ENCODE measurements at places on chromosomes 6 and 20.
A peak's percentile ranks its signal among the peaks of the same experiment; 100 is the strongest.

GRCh38 chr6:40287296-40287850, 299.8 kb downstream of the LRFN2 start:
- no peak for DNase-seq

- DNase-seq, result no peak
These were observed 12.7 kb downstream of the SMAP1 start for GRCh38 chr6:70680396-70680795.

DNA sequence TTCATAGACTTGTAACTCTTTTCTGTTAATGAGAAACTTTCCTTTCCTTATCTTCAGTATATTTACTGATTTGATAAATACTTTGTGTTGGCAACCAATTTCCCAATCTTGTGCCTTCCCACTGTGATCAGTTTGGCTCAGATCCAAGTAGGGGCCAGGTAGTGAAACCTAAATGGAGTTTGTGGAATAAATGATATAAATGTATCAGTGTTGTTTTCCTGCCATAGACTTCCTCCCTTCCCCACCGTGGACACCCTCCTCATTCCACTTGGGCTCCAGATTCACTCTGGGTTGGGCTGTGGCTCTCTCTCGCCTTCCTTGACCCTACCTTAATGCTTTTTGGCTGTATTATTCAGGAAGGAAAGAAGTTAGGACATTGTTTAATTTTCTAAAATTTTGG, 1.3 kb downstream of the ZKSCAN3 start:
- no peak for DNase-seq

GRCh38 chr20:58008413-58008812, 220.0 kb downstream of the ANKRD60 start:
- no peak for DNase-seq

- peak; percentile 49 for DNase-seq
These were observed 351.2 kb downstream of the CDC5L start for GRCh38 chr6:44738601-44739146.

GRCh38 chr6:152416652-152417051, 220.5 kb downstream of the SYNE1 start:
- no peak for DNase-seq

DNA sequence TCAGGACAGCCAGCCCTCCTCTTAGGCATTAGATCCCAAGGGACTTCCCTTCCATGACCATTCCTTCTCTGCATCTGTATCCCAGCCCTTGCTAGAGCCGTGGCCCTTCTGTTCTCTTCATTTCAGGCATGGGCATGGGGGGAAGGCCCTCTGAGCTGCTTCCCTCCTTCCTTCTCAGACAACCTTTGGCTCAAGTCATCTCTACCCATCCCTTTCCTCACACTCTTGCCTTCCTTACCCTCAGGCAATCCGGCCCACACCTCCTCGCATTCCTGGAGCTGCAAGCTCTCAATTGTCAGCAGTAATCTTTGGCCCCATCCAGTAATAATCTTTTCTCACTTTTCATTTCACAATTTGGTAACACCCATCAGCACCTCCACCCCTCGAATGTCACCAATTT, 426.9 kb upstream of the JARID2 start:
- peak; percentile 76 for DNase-seq

GRCh38 chr6:105210932-105211531, 31.2 kb upstream of the POPDC3 start:
- no peak for DNase-seq

GRCh38 chr20:52035977-52036376, 155.6 kb downstream of the ZFP64 start:
- no peak for DNase-seq

DNA sequence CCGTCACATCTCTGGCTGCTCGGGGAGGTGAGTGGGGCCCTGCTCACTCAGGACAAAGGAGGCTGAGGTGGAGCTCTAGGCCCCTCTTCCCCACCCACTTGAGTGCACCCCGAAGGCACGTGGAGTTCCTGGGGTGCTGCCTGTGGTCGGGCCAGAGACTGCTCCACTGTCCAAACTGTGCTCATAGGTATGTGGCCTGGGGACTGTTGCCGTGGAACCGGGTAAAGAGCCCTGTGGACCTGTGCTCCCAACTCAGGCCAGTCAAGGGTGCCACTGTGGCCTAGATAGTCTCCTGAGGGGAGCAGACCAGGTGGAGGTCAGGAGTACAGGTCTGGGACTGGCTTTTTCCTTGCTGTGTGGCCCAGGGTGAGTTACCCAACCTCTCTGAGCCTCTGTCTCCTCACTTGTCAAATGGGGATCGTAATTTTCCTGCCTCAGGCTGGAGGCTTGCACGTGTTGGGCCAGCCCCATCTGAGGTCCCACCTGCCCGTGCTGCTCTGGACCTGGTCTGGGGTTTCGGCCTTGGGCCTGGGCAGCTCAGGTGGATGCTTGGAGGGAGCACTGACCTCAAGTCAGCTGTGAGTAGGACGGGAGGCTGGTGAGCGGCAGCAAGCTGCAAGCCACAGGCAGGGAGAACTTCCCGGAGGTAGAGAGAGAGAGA, 12.4 kb upstream of the NPBWR2 start:
- DNase-seq, result no peak

- peak; percentile 65 for DNase-seq
These were observed 54.3 kb downstream of the MYLIP start for GRCh38 chr6:16183187-16183664.

GRCh38 chr6:125789576-125790357, 993 bp upstream of the NCOA7 start:
- DNase-seq, result peak; percentile 72

- no peak for DNase-seq
These were observed 4.0 kb upstream of the UBD start for GRCh38 chr6:29563435-29563965.

DNA sequence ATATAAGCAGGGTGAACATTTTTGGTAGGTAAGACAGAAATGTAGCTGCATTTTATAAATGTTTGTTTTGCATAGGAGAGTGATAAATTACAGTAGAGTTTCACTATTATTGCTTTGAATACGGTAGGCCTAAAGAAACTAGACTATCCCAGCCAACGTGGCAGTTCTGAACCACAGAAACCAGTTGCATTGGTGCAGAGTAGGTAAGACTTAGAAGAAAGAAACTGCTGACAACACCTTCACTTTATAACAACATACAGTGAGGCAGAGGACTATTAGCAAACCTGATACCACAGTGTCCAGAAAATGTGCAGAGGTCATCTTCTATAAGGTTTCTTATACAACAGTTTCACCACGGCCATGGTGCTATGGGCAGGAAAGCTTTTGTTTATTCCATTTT, 566.1 kb downstream of the KIF16B start:
- DNase-seq, result no peak

GRCh38 chr20:32527447-32528055, 57.6 kb downstream of the NOL4L start:
- DNase-seq, result no peak

DNA sequence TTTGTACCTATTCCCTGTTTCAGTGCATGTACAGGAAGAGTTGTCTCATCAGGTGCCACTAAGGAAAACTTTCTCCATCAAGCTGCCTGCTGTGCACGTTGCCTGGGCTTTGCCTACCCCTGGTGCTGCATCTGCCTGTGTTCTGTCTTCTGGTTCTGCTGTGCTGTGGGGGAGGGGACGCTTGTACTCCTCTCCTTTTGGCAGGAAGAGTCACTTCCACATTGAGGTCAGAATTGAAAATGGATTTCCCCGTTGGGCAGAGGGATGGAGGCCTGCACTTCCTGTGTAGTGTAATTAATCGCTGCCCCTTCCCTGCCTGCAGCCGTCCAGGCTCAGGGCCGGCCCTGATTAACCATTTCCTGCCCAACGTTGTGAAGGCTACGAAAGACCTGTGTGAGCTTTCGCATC, 153.3 kb downstream of the SCML4 start:
- peak; percentile 64 for DNase-seq

GRCh38 chr20:24739746-24740145, 209.3 kb upstream of the CST7 start:
- DNase-seq, result no peak

GRCh38 chr20:10094566-10095173, 59.9 kb downstream of the ANKEF1 start:
- DNase-seq, result peak; percentile 34

Measured in mesendoderm (in vitro differentiated cells).